ENCODE measurements at places on chromosomes 11 and 22.

GRCh38 chr11:94125407-94126115 is 3.1 kb upstream of the PANX1 start:
- no peak for DNase-seq

DNA sequence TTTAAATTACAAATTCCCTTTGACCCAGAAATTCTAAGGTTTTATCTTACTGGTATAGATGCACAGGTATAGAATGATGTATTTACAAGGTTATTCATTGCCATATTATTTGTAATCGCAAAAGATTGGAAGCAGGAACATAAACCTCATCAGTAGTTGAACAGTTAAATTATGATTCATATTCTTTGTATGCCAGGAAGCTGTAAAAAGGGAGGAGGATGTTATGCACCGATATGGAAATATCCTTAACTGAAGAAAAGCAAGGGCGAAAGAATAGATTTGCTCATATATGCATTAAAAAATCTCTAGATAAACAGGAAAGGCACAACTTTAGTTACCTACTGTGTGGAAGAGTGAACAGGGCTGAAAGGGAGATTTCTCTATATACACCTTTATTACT is 36.7 kb downstream of the PPFIA1 start:
- DNase-seq = no peak

GRCh38 chr11:63556404-63557013 is 6.7 kb downstream of the PLAAT2 start:
- no peak for DNase-seq

GRCh38 chr22:46918197-46918596 is 155.7 kb downstream of the TBC1D22A start:
- DNase-seq = no peak

- DNase-seq = no peak
These were observed 11.2 kb downstream of the KREMEN1 start for GRCh38 chr22:29083933-29084591.

- no peak for DNase-seq
These were observed 12.5 kb upstream of the MRPL16 start for GRCh38 chr11:59822989-59823566.

Data from activated CD8-positive, alpha-beta memory T cell treated with anti-CD3 and anti-CD28 coated beads for 4 hours (primary cell).